ENCODE measurements at places on chromosomes 7 and 10.

DNA sequence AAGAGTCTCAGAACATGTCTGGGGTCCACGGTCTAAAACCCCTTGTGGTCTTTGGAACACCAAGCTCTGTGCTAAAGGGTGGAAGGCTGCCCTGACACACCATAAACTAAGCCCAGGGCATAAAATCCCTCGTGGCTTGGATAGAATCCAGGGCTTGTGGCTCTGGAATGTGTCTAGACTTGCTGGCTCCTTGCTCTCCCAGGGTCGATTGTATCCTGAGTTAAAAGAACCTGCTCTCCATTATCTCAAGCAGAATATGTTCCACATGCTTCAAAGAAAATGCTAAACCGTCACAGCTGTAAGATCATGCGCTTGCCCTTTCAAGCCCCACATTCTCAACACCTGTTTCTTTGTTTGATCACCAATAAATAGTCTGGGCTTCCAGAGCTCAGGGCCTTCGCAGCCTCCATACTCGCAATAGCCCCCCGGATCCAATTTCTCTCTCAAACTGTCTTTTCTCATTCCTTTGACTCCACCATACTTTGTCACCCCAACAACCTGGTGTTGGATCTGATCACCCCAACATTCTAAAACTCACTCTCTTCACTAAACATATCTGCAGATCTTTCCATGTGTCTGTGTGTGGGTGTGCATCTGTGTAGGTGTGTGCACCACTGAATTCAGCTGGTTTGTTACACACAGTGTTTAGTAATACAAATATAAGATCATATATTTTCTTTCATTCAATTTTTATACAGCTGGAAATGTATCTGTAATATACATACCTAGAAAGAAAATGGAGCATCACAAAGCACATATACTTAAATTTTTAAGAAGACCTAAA lies 238.5 kb downstream of the ZMYND11 start:
- DNase-seq = no peak

DNA sequence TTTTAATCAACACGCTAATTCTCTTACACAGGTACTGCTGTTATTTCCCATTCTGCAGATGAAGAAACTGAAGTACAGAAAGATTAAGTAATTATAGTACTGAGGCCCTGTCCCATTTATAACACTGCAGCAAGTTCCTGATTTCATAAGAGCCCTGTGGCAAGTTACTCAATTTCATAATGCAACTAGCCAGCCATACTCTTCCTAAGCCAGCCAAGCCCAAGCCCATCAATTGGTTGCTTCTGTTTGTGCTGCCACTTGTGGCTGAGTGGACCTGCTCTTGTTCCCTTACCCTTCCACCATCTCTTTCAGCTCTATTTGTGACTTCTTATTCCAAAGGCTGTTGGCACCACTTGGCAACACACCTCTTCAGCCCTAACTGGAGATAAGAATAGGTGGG lies 19.7 kb upstream of the PRPF18 start:
- no peak for DNase-seq

DNA sequence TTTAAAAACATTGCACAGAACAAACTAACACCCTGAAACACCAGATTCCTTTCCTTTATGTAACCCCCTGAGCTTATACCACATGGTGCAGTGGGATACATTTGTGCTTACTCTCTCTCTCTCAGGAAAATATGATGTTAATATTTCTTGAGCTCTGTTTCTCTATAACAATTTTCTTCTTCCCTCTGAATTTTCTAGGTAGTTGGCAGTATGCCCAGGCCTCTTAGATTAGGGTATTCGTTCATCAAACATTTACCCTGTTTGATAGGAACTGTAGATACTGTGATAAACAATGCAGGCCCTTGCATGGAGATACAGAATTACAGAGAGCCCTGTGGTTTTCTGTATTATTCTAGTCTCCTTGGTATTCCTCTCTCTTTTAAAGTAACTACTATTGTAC lies 567.8 kb downstream of the IPMK start:
- DNase-seq = no peak

GRCh38 chr10:88088441-88089340 lies 225.3 kb downstream of the PTEN start:
- DNase-seq = no peak

- DNase-seq = no peak
These were observed 142.9 kb downstream of the EMX2 start for GRCh38 chr10:117685431-117685830.

GRCh38 chr7:37006764-37007163 lies 282.5 kb upstream of the AOAH start:
- no peak for DNase-seq

GRCh38 chr7:154990964-154991540 lies 11.9 kb downstream of the PAXIP1 start:
- DNase-seq = no peak

- DNase-seq = no peak
These were observed 154.3 kb upstream of the LAMB4 start for GRCh38 chr7:108284349-108285002.

DNA sequence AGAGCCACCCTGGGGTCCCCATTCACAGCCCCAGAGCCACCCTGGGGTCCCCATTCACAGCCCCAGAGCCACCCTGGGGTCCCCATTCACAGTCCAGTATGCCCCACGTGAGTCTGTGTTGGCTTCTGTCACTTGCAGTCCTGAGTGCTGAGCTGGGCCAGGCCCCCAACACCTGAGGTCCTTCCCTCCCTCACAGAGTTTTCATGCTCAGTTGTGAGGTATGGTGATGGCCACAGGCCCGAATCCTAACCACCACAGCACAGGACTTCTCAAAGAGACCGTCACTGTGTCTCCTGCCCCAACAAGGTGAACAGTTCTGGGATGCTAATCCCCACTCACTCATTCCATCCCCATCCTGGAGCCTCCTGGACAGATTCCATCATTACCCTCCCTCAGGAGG lies 239.2 kb downstream of the PTPRN2 start:
- no peak for DNase-seq

DNA sequence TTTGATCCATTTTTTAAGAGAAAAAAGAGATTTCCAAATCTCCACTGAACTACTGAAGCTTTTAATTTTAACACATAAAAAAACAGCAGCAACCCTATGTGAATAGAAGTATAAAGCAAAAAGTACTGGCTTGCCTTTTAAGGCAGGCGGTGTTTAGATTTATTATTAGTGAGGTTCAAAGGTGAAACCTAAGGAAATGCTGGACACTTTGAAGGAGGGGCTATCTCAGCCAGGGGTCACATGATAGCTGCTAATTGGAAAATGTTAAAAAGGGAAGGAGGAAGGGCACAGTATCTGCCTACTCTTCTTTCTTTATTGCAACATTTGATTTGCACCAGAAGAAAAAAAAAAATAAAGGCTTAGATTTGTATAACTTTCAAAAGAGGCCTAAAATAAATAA lies 183.8 kb downstream of the SKAP2 start:
- no peak for DNase-seq

DNA sequence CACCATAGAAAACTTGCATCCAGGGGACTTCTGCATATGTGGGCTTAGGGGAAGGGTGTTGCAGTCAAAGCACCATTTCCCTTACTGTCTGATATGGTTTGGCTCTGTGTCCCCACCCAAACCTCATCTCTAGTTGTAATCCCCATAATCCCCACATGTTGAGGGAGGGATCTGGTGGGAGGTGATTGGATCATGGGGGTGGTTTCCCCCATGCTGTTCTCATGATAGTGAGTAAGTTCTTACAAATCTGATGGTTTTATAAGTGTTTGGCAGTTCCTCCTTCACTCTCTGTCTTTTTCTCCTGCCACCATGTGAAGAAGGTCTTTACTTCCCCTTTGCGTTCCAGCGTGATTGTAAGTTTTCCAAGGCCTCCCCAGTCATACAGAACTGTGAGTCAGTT lies 177.4 kb downstream of the ADK start:
- DNase-seq = peak; percentile 4

GRCh38 chr7:2872296-2872874 lies 28.3 kb upstream of the GNA12 start:
- DNase-seq = no peak

DNA sequence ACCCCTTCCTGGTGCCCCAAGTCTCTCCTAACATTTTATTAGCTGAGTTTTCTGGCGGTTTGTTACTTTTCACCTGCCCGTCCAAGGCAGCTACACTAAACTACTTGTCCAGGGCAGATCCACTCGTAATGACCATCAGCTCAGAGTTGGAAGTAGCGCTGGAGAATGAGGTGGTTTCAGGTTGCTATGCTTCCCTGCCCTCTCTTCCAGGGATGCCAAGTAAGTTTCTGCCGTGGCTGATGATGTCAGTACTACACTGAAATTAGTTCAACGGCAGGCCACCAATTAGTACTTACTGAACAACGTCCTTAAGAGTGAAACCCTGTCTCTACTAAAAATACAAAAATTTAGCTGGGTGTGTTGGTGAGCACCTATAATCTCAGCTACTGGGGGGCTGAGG lies 55.2 kb downstream of the DIP2C start:
- peak; percentile 48 for DNase-seq

DNA sequence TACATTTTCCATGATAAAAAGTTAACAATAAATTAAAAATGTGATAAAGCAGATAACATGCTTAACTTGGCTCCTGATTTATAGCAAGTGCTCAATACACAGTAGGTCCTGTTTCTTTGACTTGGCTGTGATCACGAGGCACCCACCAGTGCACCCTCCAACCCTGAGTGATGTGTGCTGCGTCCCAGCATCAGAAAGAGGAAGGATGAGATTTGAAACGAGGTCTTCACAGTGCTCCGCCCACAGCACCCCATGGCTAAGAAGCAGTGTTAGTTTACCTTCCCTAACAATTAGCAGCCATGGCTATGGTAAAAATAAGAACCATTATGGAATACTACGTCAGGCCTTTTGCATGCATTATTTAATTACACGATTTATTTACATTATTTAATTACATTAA lies 292.0 kb upstream of the ZMIZ1 start:
- DNase-seq = no peak

- DNase-seq = no peak
These were observed 123.9 kb downstream of the GALNT11 start for GRCh38 chr7:152149363-152149762.

GRCh38 chr10:118742032-118742431 lies 12.7 kb downstream of the CACUL1 start:
- no peak for DNase-seq
